ENCODE measurements at places on chromosomes 4 and X. TPM values are rescaled to one million over a fixed set of nuclear protein-coding genes. Genes with fewer than 3 reads are reported as not detected.
A peak's percentile ranks its signal among the peaks of the same experiment; 100 is the strongest.

DNA sequence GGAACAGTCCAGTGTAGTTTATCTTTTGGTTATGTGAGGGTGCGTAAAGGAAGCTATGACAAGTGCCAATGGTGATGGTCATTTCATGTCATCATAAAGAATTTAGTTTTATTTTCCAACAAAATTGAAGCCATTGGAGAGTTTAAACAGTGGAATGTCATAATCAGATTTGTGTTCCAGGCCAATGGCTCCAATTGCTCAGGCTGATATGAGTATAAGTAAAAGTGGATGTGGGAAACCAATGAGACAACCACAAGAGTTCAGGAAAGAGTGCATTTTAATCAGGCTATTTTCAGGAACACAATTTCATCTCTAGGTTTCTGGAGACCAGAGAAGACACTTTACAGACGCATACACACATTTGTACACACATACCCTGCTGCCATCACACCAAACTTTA lies 20.7 kb downstream of the SPANXC start:
- no peak for DNase-seq

DNA sequence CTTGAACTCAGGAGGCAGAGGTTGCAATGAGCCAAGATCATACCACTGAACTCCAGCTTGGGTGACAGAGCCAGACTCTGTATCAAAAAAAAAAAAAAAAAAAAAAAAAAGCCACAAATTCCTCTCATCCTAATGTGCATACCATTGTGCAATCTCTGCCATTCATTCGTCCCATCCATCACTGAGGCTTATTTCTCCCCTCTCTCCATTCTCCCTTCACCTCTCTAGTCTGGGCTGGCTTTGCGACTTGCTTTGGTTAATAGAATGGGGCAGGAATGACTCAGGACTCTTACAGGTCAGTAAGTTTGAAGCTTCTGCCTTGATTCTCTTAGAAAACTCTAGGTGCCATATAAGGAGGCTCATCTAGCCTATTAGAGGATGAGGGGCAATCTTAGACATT lies 60.3 kb upstream of the DDX3X start:
- peak; percentile 22 for DNase-seq

DNA sequence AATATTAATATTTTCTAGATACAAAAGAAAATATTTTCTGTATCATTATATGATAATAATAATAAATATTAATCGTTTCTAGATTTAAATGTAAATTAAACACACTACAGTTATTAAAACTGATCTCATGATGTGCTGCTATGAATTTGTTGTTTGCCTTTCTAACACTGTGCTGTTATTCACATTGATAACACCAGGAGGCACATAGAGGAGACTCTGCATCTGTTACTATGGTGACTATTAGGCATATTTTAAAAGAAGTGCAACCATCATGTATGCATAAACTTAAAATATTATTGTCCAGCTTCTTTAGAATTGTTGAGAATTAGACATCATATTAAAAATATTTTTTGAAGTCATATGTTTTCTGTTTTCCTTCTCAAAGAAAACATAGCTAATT lies 11.8 kb upstream of the PDGFC start:
- peak; percentile 25 for DNase-seq

- DNase-seq: no peak
Observed at GRCh38 chr4:187256897-187257296, 533.2 kb upstream of the FAT1 start.

IL2 gene
- not detected for polyA plus RNA-seq

DNA sequence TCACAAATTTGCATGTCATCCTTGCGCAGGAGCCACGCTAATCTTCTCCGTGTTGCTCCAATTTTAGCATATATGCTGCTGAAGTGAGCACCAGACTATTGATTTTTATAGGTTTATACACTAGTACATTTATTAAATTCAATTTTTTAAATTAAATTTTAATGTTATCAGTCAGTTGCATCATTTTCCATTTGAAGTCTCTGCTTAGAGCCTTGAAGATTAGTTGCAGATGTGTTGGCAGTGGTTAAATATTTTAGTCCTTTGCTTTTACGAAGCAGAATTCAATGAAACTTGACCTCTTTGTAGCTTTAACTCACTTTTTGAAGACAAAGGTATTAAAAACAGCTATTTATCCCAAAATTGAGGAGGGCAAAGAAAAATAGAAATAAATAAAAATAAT lies 16.5 kb downstream of the TRAPPC11 start:
- DNase-seq: no peak

GRCh38 chr4:156132196-156132595 lies 178.5 kb upstream of the CTSO start:
- DNase-seq: no peak

DNA sequence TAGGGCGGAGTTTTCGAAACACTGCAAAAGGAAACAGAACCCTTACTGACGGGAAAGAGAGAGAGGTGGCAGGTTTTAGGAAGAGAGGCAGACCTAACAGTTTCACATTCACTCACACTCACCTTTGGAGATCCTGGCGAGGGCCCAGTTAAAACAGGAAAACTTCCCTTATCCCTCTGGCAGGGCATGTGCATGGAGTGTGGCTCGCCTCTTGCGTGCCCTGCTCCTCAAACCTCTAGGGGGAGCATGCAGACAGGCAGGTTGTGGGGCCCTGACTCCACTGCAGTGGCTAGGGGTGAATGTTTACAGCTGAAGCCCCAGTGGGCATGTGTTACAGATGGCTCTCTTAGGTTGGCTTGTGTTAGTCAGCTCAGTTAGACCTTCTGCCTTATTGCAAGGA lies 451.5 kb downstream of the UBE2NL start:
- DNase-seq: no peak

- DNase-seq: no peak
Observed at GRCh38 chr4:137664046-137664387, 131.7 kb upstream of the PCDH18 start.

VSIG1 gene
- polyA plus RNA-seq: 0.97 TPM

GRCh38 chrX:104745152-104745551 lies 179.2 kb downstream of the IL1RAPL2 start:
- DNase-seq: no peak

NUDT11 gene
- 9.3 TPM for polyA plus RNA-seq

- no peak for DNase-seq
Observed at GRCh38 chr4:140038031-140038533, 115.9 kb downstream of the MAML3 start.
